ENCODE measurements at places on chromosomes 7 and 10. TPM values are rescaled to one million over a fixed set of nuclear protein-coding genes. Genes with fewer than 3 reads are reported as not detected.

XRCC2 gene
- 1.1 TPM for total RNA-seq

SLC29A4 gene
- 0.47 TPM for total RNA-seq

SFTPA1 gene
- total RNA-seq: not detected

PSTK gene
- 9.5 TPM for total RNA-seq

SPDYE11 gene
- total RNA-seq: not detected

CLEC2L gene
- 0.39 TPM for total RNA-seq
